ENCODE measurements at places on chromosomes 1 and 21. TPM values are rescaled to one million over a fixed set of nuclear protein-coding genes. Genes with fewer than 3 reads are reported as not detected.

DNA sequence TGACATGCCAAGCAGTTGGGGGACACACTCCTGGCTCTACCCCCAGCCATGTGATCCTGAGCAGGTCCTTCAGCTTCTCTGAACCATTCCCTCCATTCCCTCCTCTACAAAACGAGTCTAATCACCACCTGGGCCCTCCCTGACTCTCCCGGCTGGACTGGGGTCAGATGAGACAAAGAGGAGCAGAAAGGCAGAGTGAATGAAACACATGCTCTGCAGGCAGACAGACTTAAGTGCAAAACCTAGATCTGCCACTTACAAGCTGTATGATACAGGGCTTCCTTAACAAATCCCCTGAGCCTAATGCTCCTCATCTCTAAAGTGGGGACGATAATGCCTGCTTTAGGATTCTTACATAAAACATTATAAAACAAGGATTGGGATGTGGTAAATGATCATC lies 17.3 kb downstream of the RIMS3 start:
- no peak for DNase-seq

DNA sequence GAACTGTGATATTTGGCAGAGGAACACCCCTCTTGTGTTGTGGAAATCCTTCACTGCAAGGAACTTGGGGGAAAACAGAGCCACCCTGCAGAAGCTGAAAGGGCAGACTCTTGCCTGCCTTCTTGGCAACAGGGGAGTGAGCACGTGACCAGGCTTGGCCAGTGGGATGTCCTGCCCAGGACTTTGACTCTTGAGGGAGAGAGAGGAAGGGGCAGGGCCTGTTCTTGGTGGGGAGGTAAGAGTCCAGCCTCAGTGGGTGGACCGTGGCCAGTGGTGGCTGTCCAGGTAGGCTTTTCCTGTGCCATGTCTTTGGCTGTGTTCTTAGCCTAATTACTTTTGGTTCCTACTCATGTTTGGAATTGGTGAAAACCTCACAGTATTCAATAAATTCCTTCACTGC lies 8.6 kb upstream of the AK2 start:
- no peak for DNase-seq

DNA sequence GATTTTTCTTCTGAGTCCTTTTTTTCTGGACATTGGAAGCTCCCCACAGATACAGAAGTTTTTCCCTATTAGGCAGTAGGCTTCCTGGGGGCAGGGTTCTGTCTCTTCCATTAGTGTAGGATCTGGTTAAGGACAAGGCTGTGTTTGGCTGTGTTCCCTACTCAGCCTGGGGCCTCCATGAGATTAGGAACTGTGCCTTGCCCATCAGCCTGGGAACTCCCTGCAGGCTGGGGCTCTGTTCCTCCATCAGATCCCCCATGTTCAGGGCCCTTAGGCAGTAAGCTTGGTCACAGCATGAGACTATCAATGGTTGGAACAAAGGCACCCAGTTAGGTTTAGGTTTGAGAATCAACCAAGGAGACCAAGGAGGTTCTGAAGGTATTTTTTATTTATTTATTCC lies 22.7 kb downstream of the NAV1 start:
- DNase-seq: no peak

GRCh38 chr1:226486161-226486560 lies 62.4 kb upstream of the STUM start:
- no peak for DNase-seq

DNA sequence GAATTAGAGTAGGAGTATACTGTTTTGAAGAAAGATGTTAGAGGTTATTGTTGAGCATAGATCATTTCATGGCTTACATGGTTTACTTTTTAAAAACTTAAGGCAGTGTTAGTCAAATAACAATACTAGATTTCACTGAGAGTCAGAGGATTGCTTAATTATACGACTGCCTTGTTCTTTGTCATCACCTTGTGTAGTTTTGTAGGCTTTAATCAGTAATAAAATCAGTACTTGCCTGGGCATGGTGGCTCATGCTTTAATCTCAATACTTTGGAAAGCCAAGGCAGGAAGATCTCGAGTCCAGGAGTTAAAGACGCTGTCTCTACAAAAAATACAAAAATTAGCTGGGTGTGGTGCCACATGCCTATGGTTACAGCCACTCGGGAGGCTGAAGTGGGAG lies 41.3 kb upstream of the GPR52 start:
- DNase-seq: no peak

GRCh38 chr1:100090471-100090870 lies 42.3 kb downstream of the SASS6 start:
- DNase-seq: no peak

- DNase-seq: no peak
Measured at GRCh38 chr1:30898031-30898815, 10.3 kb downstream of the SDC3 start.

DNA sequence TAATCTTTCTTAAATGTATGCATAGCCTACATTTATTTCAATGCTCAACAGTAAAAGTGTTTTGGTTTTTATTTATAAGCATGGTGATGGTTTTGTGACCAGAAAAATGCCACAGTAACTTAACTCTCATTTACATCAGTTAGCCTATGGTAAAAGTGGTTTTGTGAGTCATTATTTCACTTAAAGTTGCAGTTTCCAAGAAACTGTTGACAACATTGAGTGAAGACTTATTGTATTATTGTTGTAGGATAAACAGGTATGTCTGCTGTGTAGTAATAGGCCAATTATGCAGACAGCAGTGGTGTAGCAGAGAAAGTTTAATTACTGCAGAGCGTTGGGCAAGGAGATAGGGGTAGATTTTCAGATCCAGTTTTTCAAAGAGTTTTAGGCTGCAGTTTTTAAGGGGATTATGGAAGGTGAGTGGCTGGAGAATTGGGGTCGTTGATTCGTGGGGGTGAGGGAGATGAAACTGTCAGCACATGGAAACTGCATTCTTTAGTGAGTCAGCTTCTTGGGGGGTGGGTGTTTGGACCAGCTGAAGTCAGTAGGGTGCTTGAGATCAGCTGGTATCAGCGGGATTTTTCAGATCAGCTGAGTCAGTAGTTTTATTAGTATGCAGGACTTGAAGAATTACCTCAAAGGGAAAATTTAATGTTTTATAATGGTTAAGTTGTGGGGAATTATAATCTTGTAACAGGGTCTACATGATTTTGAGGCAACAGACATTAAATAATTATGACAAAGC lies 168.7 kb upstream of the FMN2 start:
- DNase-seq: peak; percentile 63

Gene RGS16
- not detected for total RNA-seq

Data from H4 (cell line).